ENCODE measurements at places on chromosomes 2 and 18.

DNA sequence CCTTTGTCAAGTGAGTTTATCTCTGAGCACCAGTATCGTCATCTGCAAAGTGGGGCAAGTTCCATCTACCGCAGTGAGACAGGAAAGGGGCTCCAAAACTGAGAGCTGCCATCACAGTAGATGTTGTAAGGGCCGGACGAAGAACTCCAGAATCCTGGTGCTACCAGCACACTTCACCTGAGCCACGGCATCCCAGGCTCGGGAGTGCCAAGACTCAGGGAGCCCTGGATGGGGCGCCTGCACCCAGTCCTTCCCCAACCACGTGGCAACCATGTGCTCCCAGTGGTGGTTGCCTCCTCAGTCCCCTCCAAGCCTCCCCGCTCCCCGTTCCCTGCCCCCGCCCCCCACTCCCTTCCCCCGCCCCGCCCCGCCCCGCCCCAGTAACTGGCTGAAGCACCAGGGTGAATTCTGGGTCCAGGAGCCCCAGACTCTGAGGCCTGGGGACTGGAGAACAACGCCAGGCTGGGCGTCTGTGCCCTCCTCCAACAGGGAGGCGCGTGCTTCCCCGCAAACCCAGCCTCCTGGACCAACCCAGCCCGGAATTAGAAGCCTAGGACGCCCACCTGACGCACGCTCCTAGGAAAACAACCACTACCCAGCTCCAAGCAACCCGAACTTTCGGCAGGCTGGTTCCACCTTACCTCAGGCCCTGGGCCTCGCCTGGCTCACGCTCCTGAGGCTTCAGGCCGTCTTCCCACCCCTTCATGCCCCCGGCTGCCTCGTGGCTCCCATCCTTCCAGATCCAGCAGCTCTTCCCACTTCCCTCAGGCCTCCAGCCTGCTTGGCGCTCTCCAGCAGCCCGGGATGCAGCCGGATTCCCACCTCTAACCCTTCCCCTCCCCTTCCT is 67.6 kb downstream of the LAMA3 start:
- DNase-seq = no peak

- DNase-seq = no peak
Observed at GRCh38 chr2:208890486-208890885, 483.9 kb downstream of the PTH2R start.

- no peak for DNase-seq
Observed at GRCh38 chr2:179532863-179533278, 268.2 kb upstream of the SESTD1 start.

DNA sequence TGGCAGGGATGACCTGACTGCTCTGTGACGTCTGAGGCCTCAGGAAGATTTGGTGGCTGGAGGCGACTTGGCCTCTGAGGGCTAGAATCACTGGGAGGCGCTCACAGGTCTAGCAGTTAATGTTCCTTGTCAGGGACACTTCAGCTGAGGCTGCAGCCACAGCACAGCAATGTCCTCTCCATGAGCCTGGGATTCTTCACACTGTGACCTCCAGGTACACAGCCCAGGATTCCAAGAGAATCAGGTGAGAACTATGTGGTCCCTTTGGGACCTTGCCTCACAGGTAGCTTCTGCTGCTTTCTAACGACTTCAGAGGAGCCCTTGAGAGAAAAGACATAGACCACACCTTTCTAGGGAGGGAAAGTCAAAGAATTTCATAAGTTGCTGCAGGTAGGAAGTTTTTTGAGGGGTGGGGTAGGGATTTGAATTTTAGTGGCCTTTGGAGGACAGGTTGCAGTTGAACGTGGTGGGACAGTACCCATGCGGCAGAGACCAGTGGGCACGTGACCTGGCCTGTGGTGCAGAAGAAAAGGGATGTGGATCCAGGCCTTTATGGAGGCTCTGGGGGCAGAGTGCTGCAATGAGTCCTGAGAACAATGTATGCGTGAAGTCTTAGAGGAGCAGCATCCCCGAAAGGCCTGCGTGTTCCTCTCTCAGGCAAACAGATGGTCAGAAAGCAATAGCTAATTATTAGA is 86.2 kb downstream of the LYPD1 start:
- DNase-seq = no peak

GRCh38 chr2:40062381-40062780 is 283.3 kb upstream of the THUMPD2 start:
- no peak for DNase-seq

DNA sequence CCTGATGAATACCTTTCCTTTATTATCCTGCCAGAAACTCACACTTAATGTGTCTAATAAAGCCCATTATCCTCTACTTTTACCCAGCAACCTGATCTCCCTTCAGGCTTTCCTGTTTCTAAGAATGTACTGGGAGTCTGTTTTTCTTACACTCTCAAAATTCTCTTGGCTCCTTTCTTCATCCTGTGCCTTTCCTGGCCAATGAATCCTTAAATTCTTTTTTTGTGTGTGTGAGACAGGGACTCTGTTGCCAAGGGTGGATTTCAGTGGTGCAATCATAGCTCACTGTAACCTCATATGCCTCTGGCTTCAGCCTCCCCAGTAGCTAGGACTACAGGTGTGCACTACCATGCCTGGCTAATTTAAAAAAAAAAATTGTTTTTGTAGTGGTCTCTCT is 72.7 kb downstream of the MAP2 start:
- DNase-seq = peak; percentile 46

- DNase-seq = no peak
Observed at GRCh38 chr2:232388324-232388891, 9.9 kb downstream of the ALPP start.

- DNase-seq = no peak
Observed at GRCh38 chr2:98692090-98693054, 38.6 kb downstream of the MGAT4A start.

- no peak for DNase-seq
Observed at GRCh38 chr2:105749583-105750400, 5.1 kb downstream of the NCK2 start.

DNA sequence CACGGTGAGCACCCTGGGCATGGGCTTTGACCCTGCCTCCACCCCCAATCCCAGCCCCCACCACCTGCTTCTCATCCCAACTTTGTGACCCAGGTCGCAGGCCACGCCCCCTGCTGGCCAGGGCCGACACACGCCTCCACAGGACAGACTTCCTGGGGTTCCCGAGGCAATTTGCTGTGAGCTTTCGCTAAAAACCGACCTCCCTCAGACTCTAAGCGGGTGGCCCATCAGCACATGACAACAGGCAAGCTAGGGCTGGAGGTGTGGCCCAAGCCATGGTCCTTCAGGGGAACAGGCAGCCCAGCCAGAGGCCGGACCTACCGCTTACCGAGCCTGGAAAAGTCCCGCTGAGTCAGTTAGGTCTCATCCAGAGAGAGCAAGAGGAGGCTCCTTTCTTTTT is 31.9 kb downstream of the C1QL2 start:
- no peak for DNase-seq
